ENCODE measurements at places on chromosomes 3 and 15. TPM values are rescaled to one million over a fixed set of nuclear protein-coding genes. Genes with fewer than 3 reads are reported as not detected.

The IL5RA gene
- not detected for total RNA-seq

The CCR9 gene
- not detected for total RNA-seq

The KBTBD13 gene
- not detected for total RNA-seq

The LINGO1 gene
- total RNA-seq, result 12.4 TPM

The TRIM71 gene
- not detected for total RNA-seq

The GOLGA8S gene
- 0.15 TPM for total RNA-seq

The GOLGA8A gene
- 7.6 TPM for total RNA-seq

The TSC22D2 gene
- total RNA-seq, result 10.5 TPM

The DGKG gene
- total RNA-seq, result 9.4 TPM

The PIAS1 gene
- 19.9 TPM for total RNA-seq

The AMT gene
- total RNA-seq, result not detected
